ENCODE measurements at places on chromosomes 5 and 9.
A peak's percentile ranks its signal among the peaks of the same experiment; 100 is the strongest.

DNA sequence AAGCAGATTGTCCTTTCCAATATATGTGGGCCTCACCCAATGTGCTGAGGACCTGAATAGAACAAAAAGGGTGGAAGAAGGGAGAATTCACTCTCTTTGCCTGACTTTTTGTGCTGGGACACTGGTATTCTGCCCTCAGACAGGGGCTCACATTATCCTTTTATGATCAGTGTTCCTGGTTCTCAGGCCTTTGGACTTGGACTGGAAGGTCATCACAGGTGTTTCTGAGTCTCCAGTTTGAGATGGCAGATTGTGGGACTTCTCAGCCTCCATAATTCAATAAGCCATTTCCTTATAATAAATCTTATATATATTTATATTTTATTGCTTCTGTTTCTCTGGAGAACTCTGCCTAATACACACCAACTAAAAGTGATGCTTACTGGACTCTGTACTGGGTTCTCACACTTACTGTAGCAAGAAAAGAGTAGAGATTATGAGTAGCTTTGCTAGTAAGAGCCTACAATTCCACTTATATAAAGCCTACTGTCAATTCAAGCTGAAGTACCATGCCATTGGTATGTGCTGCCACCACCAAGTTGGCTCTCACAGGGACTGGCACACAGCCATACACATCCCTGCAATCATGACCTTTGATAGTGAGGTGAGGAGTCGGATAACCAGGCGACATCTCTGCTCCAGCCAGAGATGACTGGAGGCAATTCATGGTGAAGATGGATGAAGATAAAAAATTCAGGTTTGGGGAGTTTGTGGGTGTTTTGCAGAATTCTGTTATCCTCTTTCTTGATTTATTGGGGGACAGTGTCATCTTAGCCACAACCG lies 130.7 kb upstream of the NR3C1 start:
- DNase-seq: no peak

DNA sequence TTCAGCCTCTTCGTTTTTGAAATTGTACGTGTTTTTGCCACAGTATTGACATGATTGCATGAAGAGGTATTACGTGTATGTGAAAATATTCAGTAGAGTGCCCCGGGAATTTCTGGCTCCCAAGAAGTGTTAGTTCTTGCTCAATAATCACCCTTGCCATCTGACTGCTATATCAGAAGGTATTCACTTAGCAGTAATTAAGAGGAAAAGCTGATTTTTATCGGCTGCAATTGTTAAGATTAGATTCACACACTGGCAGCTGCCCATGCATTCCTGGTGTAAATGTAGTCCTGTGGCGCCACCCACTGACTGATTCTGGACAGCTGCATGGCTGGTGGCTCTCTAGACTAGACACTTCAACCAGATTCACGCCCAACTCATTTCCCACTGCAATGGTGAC lies 440.1 kb upstream of the ADAMTS16 start:
- DNase-seq: no peak

- no peak for DNase-seq
Measured at GRCh38 chr9:121026768-121027167, 23.3 kb downstream of the C5 start.

DNA sequence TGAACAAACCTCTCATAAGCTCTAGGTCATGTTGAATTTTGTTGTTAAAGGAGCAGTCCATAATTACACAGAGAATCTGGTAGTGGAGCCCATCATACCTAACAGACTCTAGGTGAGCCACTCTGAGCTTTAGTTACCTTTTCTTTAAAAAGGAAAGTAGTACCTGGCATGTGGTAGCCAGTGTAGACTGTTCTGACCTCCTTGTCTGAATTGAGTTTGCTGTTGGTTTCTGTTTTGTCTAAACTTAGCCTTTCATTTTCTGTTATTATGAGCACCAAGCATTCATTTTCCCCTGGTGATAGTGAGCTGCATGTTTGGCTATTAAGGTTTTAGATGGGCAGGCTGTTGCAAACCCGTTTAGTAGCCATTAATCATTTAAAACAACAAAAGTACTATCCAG lies 112.2 kb downstream of the MAST4 start:
- DNase-seq: no peak

DNA sequence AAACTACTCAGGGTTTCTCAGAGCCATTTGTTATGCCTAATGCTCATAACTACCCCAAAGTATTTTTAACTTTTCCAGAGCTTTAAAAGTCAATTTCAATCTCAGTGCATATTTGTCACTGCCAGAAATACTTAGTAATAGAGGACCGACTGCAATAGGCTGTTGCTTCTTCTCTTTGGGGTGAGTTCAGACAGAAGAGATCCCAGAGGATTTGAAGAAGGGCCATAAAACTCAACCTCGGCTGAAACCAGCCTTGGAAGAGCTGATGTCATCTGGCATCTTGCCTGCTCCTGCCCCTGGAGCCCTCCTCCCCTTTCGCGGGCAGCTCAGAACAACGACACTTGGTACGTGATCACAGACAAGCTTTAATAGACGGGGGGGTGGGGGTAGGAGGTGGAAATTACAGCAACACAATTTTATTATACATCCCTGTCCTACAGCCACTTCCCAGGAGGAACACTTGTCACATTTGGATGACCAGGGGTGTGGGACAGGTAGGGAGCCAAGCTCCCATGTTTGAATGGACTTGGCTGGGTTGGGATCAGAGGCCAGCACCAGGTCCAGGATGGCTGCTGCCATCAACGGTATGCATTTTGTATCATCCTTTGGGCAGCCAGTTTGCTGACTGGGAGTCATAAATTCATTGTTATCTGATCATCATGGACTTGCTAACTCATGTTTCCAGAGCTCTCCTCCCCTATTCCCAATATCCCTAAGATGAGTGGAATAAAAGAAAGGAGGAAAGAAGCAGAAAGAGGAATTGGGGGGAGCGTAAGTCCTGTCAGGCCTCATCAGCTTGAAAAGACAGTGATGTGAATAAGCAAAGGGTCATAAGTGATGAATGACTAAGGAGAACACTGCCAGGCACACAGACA lies 186.6 kb upstream of the PANK3 start:
- DNase-seq: no peak

- no peak for DNase-seq
Measured at GRCh38 chr9:119095072-119095471, 274.2 kb downstream of the BRINP1 start.

DNA sequence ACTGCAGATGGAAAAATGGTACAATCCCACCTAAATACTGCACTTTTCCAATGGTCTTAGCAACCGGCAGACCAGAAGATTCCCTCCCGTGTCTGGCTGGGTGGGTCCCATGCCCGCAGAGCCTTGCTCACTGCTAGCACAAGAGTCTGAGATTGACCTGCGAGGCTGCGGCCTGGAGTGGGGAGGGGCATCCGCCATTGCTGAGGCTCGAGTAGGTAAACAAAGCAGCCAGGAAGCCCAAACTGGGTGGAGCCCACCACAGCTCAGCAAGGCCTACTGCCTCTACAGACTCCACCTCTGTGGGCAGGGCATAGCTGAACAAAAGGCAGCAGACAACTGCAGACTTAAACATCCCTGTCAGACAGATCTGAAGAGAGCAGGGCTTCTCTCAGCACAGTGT lies 221.6 kb upstream of the CTNND2 start:
- DNase-seq: no peak

GRCh38 chr9:78261403-78262001 lies 25.6 kb downstream of the CEP78 start:
- peak; percentile 31 for DNase-seq
